D341Med (cell line): ENCODE measurements at places on chromosomes 3 and 15.
A peak's percentile ranks its signal among the peaks of the same experiment; 100 is the strongest.

- DNase-seq, result no peak
Observed at GRCh38 chr15:50800715-50801114, 35.2 kb upstream of the SPPL2A start.

DNA sequence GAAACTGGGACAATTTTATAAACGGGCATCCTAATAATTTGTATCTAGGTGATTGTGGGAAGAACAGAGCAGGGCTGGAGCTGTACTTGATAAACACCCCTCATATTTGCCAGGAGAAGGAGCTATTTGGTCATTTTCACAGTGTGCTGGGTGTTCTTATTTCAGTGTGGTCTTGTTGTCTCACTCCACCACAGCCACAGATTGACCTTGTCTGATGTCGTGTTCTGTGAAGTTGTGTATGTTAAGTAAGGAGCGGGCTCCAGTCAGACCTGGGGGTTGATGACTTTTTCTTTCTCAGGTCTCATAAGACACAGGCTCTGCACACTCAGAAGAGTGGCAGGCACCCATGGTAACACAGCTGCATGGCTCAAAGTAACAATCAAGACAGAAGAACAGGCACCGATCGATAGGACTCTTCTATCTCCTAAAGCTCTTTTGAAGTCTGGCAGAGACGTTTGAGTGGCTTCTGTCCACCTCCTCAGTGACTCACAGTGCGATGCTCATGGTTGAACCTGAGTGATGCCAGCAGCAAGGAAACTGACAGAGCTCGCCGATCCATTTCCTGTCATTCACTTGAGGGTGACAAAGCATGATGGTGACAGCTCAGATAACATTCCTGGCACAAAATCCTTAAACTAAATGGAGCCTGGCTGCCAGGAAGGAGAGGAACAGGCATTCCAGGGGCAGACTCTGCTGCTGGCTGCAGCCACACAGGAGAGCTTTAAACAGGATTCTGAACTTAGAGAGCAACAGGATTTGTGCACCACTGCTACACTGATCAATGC lies 20.8 kb downstream of the DPH3 start:
- no peak for DNase-seq

- no peak for DNase-seq
Observed at GRCh38 chr15:38682861-38683260, 118.2 kb upstream of the RASGRP1 start.

- DNase-seq, result peak; percentile 82
Observed at GRCh38 chr3:150409512-150410310, 1.6 kb downstream of the TSC22D2 start.

DNA sequence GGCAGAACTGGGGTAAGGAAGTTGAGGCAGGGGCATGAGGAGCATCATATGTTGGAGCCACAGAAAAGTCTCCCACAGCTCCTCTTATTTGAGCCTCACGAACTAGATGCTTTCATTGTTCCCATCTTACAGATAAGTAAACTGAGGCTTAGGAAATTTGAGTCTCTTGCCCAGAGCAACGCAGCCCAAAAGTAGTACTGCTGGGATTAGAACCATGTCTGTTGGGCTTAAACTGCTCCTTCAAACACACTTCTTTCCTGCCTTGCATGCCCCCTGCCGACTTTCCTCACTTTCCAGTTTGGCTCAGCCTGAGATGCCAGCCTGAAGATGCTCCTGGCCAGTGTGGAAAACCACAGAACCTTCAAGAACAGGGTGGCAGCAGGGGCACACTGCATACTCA lies 43.1 kb upstream of the SLC6A6 start:
- no peak for DNase-seq

- DNase-seq, result no peak
Observed at GRCh38 chr3:86562090-86562489, 428.9 kb downstream of the VGLL3 start.

GRCh38 chr3:98817547-98818041 lies 54.5 kb downstream of the ST3GAL6 start:
- peak; percentile 37 for DNase-seq

DNA sequence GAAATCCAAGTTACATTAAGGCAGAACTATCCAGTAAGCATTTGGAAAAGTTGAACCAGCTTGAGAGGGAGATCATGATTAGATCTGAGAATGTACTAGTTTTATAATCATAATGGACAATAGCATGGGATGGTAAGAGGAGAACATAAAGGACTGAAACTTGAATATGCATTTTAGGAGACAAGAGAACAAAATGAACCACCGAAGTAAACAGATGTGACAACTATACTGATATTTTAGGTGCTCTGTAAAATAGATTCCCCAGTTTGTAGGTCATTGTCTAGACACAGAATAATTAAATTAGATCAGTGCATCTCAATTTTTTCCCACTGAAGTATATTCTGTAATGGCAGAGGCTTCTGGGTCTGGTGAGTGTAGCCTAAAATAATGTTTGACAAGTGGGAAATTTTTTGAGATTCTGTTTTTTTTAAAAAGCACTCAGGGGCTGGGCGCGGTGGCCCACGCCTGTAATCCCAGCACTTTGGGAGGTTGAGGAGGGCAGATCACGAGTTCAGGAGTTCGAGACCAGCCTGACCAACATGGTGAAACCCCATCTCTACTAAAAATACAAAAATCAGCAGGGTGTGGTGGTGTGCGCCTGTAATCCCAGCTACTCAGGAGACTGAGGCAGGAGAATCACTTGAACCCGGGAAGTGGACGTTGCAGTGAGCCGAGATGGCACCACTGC lies 16.3 kb downstream of the ECT2 start:
- DNase-seq, result no peak

- no peak for DNase-seq
Observed at GRCh38 chr15:85414037-85414436, 33.6 kb downstream of the AKAP13 start.

DNA sequence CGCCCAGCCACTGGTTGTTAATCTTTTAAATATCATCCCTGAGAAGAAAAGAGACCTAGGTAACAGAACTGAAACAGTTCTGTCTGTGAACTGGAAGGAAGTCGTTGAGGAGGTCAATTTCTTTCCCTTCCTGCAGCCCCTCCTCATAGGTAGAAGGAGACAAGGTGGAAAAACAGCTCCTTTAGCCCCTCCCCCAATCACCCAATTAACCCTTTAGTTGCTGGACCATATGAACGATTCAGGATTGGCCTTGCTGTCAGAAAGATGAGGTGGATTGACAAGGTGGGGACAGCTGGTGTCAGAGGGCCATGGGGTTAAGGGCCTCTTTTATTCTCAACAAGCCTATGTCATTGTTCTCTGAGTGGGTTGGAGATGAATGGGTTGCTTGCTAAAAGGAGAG lies 36.0 kb upstream of the ZNF445 start:
- no peak for DNase-seq

GRCh38 chr15:89824607-89824867 lies 9.9 kb upstream of the ANPEP start:
- DNase-seq, result no peak

DNA sequence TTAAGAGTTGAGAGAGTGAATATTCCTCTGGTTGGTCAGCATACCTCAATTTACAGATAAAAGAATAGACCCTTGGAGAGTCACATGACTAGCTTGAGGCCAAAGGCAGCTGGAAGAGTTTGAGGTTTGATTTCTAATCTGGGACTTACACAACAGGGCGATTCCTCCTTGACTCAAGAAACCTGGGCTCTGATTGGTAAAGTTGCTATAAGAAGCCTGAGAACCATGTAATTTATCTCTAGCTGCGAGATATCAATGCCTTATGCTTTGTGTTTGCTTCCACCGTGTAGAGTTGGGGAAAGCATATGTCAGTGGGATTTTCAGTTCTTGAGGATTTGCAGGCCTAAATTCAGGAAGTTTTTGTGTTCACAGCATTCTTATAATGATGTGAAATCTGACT lies 206.0 kb downstream of the KLHL25 start:
- no peak for DNase-seq

DNA sequence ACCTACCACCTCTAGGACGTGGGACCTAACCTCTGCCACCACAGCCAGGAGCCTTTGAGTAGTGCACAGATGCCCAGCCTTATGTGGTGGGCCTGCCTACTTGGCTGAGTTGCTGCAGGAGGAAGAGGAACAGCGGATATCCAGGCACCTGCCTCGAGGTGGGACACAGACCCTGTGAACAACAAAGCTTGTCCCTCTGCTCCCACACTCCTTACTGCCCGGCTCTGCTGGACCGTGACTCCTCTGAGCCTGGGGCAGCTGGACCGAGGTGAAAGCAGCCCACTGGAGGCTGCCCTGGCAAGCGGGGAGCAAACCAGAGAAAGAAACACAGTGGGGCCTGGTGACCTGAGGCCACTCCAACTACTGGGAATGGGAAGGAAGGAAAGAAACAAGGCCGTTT lies 97.8 kb downstream of the SEC22A start:
- DNase-seq, result no peak

DNA sequence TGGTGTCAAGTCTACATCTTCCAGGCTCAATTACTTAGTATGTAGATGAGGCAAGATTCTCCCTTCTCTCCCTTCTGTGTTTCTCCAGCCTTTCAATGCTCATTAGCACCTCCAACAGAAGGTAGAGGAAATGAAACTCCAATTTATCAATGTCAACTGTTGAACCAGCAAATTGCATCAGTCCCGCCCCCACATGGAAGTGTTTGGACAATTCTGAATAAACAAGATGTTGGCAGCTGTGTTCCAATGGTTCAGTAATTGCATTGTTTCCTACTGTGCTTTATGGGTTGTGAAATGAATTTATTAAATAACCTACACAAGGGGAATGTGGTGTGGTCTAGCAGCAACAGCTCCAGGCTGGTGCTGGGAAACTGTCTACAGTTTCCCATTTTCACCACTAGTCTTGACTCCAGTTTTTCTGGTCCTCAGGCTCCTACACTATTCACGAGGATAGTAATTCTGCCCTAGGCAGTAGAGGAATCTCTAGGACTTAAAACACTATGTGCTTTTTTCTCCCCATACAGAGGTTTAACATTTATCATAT lies 91.9 kb downstream of the MB21D2 start:
- no peak for DNase-seq

- no peak for DNase-seq
Observed at GRCh38 chr15:36977659-36978058, 122.7 kb downstream of the MEIS2 start.

- DNase-seq, result no peak
Observed at GRCh38 chr3:29178809-29179793, 101.8 kb upstream of the RBMS3 start.

- DNase-seq, result no peak
Observed at GRCh38 chr15:88543065-88543776, 3.3 kb downstream of the DET1 start.

DNA sequence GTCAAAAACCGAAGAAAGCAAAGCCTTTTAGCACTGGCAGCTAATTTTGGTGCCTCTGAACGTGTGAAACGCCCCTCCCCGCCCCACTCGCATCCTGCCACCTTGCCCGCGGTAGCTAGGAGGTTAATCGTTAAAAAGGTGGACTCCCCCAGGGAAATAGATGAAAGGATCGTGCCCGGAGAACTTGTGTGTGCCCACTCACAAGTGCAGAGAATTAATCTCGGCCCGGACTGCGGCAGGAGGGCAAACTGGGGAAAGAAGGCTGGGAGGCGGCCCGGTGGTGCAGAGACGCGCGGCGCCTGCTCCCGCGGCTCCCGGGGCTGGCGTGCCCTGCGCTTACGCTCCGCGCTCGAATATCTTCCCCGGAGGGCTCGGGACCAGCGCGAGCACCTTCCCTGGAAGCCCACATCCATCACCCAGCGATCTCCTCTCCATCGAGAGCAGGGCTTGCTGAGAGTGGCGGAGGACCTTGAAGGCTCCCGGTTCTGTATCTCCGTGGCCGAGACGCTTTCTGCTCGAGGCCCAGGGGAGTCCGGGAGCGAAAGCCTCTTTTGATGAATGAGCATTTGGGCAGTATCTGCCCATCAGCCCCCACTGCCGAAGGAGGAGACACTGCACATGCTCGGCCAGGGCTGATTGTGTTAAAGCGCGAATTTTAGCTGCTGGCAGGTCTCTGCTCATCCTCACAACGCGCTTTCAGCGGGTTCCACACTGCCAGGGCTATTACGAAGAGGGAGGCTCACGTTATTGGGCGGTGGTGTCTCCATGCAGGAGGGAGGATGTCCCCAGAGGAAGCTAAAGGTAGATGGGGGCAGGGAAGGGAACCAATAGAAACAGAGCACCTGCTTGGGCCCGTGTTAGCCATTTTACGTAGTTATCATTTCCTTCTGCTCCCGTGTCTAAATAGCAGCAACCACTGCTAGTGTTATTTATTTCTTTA lies 1.3 kb upstream of the SPTSSB start:
- peak; percentile 80 for DNase-seq

DNA sequence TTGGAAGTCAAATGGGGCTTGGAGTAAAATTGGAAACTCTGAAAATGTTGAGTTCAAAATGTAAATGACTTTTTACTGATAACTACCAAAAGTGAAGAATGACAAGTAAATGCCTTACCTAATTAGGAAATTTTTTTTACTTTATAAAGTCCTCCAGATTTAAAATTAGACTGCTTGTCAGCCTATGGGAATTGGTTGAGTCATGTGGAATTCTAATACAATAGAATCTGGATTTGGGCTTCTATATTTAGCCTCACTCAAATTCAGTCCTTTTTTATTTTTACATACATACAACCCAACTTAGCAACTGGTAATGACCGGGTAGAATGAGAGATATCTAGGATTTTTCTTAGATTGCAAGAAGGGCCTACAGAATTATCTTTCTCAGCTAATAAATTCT lies 158.9 kb upstream of the CADPS start:
- no peak for DNase-seq

GRCh38 chr3:173287361-173287760 lies 110.2 kb upstream of the NLGN1 start:
- DNase-seq, result no peak

DNA sequence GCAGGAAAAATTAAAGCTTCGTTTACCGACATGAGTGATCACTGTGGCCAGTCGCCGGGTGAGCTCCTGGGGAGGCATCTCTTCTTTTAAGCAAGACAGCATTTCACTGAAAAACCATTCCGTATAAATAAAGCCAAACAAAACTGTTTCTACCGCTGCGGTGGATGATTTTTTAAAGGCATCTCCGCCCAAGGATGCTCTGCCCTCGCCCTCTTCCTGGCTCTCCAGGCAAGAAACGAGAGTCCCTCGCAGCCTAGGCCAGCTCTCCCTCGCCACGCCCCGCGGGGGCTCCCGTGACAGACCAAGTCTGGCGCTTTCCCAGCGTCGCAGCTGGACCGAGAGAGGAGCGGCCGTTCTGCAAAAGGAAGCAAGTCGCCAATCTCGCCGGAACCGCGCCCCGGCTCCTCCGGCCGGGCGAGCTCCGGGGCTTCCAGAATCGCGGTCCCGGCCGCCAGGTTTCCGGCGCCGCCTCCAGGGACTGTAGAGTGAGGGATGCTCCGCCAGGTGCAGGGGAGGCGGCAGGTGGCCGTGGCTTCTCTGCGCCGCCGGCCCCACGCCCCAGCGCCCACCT lies 458 bp downstream of the MCF2L2 start:
- DNase-seq, result peak; percentile 60
